ENCODE measurements at places on chromosomes 11 and 22.
A peak's percentile ranks its signal among the peaks of the same experiment; 100 is the strongest.

DNA sequence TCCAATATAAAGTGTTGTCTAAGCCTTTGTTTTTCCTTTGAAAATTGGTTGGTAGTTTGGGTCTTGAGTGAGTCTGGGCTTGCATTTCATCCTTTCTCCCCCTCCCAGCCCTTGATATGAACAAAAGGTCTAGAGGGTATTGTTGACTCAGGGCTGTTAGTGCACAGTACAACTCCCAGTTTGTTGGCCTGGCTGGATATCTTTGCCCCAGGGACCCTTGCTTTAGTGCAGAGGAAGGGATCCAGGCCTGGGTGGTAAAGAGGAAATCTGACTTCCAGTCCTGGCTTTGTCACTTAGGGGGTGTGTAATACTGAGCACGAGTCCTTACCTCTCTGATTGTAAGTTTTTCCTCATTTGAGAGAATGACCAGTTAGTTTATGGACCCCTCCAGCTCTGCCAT lies 330.4 kb downstream of the TMEM135 start:
- no peak for DNase-seq

DNA sequence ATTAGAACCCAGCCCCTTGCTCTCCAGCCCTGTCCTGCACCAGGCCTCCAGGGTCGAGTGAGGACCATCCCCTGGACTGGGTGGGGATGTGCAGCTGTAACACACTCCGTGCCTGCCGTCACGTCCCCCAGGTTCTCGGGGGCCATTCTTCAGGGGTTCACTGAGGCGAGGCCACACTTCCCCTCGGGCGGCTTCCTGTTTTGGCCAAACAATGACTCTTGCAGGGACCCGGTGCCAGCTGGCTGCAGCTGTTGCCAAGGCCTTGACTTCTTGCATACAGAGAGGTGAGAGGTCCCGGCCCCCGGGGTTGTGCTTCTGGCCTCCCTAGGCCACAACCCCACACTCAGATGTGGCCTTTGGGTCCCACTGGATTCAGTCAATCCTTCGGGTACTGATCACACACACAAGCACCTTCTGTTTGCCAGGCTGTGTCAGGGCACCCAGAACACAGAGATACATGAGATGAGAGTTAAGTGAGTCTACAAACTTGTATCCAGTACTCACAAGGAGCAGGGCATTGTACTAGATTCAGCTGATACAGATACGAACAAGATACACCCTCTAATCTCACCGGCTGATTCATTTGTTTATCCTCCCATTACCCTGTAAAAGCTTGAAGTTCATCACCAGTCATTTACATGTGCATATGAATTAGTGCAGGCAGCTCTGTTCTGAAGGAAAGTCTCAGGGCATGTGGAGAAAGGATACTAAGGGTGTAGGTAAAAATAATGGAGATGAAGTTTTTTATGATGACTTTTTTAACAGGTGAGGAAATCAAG lies 32.9 kb downstream of the LRRC32 start:
- no peak for DNase-seq

DNA sequence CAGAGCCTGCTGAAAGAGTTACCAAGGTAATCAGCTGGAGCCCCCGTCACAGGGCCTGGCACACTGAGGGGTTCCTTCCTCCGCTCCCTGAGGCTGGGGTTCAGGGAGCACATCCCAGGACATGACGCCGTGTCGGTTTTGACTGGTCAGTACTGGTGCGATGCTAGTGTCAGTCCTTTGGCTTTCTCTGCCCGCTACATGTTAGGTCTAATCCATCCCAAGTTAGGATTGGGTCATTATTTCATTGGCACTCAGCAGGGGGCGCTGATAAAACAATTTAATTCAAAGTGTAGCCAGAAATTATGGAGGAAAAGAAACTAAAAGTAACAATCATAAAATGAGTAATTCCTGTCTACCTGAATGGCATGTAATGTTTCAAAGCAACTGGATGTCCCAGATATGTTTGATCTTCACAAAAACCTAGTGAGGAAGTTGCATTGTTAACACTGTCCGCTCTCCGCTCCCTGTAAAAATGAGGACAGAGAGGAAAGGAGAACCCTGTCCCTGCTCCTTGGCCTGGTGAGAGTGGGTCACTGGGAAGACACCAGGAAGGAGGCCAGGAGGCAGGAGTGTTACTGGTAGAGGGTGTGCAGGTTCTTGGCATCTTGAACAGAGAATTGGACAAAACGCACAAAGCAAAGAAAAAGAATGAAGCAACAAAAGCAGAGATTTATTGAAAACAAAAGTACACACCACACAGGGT lies 27.1 kb downstream of the TSKU start:
- no peak for DNase-seq

DNA sequence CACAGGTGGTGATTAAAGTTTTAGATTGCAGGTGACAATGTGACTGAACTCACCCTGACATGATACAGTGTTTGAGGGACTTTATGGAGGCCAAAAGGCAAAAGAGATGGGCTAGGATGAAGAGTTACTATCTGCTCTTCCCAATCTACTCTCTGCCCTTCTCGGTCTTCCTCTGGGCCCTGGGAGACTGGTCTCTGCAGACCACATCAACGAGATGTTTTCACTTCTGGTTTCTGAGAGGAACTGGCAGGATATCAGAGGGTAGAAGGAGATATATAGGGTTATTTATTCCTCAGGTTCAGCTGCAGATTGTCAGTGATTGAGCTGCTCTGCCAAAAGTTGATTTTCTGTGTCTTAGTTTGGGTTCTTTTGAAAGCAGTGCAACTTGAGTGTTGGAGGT lies 32.4 kb upstream of the CD44 start:
- DNase-seq, result no peak

DNA sequence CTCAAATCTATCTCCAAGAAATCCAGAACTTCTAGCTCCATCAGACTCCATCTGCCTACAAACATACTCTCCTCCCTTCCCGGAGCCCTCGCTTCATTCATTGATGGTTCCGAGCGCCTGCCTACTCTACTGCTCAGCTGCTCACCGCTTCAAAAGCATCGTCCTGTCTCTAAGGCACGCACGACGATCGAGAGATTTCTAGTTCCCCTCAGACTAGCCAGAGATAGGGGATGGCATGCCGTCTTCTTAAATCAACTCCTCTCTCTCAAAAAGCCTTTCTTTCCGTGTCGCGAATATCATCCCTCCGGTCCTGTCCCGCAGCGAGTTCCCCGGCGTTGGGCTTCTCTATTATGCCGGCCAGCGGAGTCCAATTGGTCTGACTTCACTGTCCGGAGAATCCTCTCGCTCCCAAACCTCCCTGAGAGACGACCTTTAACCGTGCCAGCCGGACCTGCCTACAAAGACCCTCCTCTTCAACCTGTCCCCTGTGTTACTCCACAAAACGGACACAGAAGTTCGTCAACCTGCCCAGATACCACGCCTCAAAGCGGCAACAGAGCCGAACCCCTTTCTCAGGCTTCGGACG lies 592 bp downstream of the EEF1G start:
- DNase-seq, result peak; percentile 35

DNA sequence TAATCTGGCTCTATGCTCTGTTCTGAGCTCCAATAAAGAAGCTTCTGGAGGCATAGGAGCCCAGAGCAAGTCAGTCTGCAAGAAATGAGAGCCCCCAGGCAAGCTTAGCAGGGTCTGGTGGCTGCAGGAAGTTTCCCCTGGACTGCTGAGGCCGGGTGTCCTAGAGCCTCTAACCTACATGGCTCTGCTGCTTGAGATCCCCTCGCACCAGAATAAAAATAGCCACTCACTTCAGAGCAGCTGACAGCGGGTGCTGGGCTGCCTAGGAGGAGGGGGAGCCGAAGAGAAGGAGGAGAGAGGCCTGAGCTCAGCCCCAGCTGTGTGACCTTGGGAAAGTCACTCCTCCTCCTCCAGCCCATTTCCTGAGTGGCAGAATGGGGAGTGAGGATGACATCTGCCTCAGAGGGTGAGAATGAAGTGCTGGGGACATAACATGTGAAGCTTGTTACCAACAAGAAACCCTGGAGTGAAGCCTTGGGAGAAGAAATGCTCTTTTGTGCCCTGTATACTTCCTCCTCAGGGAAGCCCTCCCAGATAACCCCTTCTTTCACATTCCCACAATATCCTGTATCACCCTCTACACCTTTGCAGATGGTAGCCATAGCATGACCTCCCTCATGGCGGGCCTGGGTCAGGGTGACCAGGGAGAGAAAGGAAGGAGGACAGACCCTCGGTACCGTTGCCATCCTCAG lies 3.6 kb upstream of the INPP5J start:
- no peak for DNase-seq

DNA sequence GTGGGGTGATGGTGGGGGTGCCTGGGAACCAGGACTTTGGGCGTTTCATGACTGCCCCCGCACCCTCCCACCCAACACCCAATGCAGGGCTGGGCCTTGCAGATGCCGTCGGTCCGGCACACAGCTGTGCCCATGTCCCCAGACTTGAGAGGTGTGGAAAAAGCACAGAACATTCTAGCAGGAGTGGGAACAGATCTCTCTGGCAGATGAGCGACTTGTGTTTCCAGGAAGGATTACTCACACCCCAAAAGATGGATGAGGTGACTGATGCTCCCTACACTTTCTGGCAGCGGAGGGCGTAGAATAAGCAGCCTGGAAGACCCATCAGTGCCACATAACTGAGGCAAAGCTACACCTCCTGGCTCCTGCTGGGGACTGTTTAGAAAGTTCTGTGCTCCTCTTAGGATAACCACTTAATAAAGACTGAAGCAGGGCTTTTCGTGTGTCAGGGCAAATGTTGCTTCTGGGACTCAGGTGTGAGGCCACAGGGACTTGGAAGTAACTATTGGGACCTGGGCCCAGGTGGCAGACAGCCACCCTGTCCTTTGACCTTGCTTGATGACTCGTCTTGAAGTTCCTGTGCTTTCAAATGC lies 24.2 kb downstream of the FBLN1 start:
- DNase-seq, result no peak

- no peak for DNase-seq
These were observed 46.6 kb downstream of the CELF1 start for GRCh38 chr11:47506373-47506772.

- no peak for DNase-seq
These were observed 13.7 kb downstream of the PIWIL3 start for GRCh38 chr22:24760708-24761306.

DNA sequence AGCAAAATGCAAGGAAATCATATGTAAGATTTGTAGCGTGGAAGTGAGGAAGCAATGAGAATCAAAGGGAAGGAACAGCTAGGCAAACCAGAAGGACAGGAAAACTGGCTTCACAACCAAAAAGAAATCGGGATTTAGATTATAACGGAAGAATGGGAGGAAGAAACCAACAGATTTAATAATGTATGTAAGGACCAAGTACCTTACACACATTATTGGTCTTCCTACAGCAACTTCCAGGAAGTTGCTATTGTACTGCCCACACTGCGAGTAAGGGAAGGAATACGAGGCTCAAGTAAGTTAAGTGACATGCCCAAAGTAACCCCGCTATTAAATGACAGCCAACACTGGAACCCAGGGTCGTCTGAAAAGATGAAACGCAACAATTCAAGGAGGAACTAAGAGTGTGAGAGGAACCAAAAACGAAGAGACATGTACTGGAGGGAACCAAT lies 473 bp downstream of the TXN2 start:
- DNase-seq, result no peak

GRCh38 chr11:30992513-30992849 lies 377.1 kb downstream of the DCDC1 start:
- DNase-seq, result peak; percentile 57

DNA sequence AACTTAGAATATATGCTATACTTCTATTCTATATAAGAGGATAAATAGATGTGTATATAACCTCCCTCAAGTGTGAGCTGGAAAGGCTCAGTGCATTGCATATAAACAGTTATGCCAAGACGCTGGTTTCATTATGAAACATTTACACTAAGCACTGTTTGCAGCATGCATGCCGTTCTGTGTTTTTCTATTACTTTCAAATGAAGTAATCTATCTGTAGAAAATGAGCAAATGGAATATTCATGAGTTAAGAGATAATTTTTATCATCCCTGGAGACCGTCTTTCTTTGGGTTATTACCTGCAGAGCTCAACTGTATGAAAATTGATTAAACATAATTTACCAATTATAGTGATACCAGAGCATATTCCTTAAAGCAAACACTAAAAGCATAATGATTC lies 925.7 kb upstream of the CCDC90B start:
- no peak for DNase-seq

GRCh38 chr11:1755692-1756561 lies 5.5 kb upstream of the IFITM10 start:
- DNase-seq, result no peak

DNA sequence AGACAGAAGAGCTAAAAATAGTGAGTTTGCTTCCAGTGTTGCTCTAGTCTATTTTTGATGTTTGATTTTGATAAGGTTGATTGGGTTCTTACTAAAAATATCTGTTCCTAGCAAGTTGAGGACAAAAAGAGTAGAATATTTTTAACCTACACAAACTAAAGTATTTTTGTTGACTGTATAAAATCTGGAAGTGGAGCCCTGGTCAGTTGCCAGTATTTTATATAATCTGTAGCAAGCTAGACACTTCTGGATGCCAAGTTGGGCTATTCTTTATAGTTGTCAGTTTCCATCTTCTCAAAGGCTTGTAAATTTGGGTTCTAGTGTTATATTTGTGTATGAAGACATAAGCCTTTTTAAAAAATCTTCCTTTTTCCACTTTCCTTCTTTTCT lies 56.7 kb downstream of the HSD17B12 start:
- no peak for DNase-seq

DNA sequence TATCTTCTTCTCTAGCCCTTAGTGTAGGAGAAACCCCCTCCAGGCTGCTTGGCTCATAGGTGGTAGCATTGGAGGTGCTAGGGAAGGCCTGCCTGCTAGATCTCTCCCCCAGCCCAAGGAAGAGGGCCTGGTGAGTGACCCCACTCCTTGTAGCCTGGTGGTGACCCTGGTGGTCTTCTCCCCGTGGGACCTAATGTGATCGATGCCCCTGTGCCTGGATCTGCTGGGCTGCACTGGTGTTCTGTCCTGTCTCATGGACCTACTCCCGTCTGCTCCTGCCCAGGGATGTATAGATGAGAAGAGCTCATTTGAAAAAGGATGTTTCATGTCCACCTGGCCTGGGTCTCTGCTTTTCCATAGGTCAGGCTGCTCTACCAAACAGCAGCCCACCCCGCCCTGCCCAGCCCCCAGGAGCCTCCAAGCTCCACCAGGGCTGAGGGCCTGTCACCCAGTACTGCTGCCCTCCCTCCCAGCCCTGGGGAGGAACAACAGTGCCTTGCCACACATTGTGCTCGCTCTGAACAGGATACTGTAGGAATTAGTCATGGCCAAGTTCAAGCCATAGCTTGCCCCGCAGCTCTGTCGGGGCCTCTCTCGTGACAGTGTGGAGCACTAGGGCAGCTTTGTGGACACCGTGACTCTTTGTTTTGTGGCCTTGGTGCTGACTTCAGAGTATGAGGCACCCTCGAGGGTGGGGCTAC lies 19.7 kb downstream of the SLC37A2 start:
- DNase-seq, result no peak
